LNCaP clone FGC (cell line): ENCODE measurements at places on chromosomes 13 and 19.
A peak's percentile ranks its signal among the peaks of the same experiment; 100 is the strongest.

- DNase-seq = no peak
Measured at GRCh38 chr13:47109028-47109427, 212.2 kb upstream of the HTR2A start.

DNA sequence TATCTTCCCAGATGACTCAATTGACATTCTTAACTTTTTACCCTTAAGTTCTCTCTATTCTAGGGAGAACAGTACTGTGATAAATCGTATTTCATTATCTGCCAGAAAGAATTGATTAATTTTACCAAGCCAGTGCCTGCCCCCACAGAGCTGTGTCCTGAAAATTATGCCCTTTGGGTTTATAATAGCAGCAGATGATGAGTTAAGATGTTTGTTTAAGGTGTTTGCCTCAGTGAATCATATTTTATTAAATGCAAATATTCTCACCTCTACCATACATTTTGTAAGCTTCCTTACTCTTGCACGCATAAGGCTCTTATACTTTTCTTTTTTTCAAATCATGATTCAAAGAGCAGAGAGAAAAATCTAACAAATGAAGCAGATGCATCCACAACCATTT, 318.6 kb downstream of the DCT start:
- no peak for DNase-seq

DNA sequence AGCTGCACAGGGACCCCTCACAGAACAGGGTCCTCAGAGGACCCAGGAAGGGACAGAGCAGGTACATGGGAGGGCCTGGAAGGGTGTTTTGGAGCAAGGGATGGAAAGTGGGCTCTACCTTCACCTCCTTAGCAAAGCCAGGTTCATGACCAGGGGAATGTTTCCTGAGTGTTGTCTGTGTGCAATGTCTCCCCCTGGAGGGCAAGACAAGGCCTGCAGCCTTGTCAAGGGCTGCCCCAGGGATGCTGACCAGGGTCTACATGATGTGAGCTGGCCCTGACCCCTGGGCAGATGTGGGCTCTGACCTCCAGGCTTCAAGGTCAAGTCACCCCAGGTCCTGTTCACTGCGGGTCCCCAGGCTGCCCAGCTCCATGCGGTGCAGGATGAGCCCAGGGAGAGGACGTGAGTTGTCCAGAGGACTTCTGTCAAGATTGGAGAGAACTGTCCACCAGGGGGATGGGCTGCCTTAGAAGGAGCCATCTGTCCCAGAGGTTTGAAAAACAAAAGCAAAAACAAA, 1.0 kb upstream of the CEACAM1 start:
- peak; percentile 7 for DNase-seq

DNA sequence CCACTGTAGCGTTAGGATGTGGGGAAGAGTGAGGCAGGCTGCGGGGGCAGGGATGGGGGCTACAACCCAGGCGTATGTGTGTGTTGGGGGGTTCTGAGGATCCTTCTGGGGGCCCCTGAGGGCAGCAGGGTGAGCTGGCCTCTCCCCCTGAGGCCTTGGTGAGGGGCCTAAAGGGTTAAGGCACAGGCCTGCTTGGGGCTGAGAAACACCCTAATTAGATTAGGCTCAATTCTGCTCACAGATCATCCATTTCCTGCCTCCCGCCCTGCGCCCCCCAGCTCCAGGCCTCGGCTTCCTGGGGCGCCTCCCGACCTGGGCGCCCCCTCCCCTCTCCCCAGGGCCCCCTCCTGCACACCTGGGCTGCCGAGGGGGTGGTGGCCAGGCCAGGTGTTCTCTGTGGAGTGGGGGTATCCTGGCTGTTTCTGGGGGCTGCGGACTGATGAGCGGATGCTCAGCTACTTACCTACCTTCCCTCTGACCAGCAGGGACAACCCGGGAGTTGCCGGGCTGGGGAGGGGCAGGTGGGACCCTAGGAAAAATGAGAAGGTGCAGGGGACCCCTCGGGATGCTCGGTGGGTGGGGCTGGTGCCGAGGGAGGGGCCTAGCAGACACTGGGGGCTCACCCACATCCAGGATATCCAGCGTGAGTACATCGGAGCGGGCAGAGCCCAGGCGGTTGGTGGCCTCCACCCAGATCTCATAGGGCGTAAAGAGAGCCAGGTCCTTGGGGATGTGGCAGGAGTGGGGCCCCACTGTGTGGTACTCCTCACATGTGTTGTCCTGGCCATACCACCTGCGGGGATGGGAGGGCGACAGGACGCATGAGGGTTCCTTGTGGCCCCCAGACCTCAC, 8.6 kb downstream of the CRLF1 start:
- DNase-seq = no peak

DNA sequence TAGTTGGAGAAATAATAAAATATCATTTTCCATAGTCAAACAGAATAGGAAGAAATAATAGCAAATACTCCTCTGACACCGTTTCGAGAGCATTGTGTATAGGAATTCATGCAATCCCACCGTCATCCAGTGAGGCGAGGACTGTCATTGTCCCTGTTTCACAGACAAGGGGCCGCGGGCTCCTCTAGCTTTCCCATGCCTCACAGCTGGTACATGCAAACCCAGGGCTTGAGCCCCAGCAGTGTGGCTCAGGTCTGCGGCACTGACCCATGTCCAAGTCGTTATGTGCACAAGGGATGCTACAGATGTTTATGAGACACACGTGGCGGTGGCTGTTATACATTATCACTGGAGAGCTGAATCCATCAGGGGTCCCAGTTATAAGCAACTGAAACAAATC, 18.5 kb upstream of the ATP11A start:
- no peak for DNase-seq

GRCh38 chr19:6802336-6803035, 30.0 kb downstream of the VAV1 start:
- no peak for DNase-seq

- DNase-seq = no peak
Measured at GRCh38 chr19:36108684-36109083, 2.3 kb upstream of the OVOL3 start.

DNA sequence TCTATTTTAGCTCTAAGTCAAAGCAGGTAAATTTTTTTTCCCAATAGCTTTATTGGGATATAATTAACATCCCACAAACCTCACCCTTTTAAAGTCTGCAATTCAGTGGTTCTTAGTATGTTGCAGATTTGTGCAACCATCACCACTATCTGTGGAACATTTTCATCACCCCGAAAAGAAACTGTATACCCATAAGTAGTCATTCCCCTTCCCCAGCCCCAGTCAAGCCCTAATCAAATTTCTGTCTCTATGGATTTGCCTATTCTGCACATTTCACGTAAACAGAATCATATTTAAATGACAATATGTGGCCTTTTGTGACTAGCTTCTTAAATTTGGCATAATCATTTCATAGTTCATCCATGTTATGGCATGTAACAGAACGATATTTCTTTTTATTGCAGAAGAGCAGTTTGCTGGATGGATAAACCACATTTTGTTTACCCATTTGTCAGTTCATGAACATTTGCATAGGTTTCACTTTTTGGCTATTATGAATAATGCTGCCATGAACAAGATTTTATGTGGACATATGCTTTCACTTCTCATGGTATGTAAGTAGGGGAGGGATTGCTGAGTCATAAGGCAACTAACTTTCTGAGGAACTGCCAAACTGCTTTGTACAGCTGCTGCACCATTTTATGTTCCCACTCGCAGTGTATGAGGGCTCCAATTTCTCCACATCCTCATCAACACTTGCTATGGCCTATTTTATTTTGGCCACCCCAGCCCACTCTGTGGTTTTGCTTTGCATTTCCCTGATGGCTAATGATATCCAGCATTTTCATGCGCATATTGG, 10.9 kb downstream of the SLC46A3 start:
- no peak for DNase-seq
